CD8-positive, alpha-beta T cell (primary cell): ENCODE measurements at places on chromosomes 1 and 21.

- peak; percentile 73 for DNase-seq
These were observed 764 bp downstream of the PKNOX1 start for GRCh38 chr21:42974832-42975820.

DNA sequence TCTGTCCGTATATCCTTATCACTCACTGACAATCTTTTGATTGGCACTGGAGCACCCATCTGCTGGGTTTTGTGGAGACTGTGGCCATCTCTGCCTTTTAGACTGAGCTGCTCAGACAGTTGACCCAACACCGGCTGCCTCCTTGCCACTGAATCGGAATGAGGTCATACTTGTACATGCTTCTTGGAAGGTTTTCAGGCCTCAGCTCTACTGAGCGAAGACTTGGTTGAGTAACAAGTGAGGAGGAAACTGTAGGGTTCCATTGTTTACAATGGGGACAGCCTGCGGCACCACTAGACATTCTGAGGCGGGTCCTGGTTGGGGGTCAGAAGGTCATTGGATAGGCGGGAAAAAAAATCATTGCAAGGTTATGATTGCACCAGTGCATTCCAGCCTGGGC is 320.3 kb downstream of the KIF26B start:
- DNase-seq, result no peak

GRCh38 chr1:11156963-11157362 is 32.2 kb upstream of the ANGPTL7 start:
- no peak for DNase-seq

- no peak for DNase-seq
These were observed 86.4 kb upstream of the RUNX1 start for GRCh38 chr21:35135481-35135880.

DNA sequence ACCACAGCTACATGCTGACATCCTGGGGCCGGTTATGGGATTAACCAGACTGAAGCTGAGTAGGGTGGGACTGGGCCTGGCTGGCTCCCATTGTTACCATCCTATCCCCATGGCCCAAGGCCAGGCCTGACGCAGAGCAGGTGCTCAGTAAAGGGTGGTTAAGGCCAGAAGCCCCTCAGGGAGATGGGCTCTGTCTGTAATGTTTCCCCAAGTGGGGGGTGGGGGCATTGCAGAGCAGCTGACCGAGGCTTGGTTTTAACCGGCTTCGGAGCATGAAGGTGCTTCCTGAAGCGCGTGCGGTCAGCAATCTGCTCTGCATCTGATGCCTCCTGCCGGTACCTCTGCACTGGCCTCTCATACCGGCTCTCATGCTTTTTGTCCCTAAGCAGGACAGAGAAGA is 83.4 kb upstream of the ACTL8 start:
- DNase-seq, result no peak

GRCh38 chr21:42039911-42040351 is 29.8 kb upstream of the ZBTB21 start:
- DNase-seq, result no peak

GRCh38 chr21:29114765-29115500 is 15.5 kb upstream of the MAP3K7CL start:
- no peak for DNase-seq

- DNase-seq, result no peak
These were observed 89.5 kb upstream of the CSF3R start for GRCh38 chr1:36572142-36572715.

DNA sequence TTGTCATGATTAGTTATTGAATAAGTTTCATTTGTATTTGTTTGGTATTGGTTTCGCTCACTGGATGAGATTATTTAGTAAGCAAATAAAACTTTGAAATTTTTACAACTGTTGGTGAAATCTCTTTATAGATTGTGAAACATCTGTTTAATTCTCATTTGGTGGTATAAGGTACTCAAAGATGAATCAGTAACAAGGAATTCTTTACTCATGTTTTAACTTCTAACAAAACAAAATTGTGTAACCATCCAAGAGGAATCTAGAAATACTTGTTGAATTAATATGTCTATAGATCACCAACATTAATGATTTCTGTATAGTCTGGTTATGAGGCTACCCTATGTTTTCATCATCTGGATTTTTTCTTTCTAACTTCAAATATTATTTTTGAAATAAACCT is 62.8 kb upstream of the USP25 start:
- no peak for DNase-seq

DNA sequence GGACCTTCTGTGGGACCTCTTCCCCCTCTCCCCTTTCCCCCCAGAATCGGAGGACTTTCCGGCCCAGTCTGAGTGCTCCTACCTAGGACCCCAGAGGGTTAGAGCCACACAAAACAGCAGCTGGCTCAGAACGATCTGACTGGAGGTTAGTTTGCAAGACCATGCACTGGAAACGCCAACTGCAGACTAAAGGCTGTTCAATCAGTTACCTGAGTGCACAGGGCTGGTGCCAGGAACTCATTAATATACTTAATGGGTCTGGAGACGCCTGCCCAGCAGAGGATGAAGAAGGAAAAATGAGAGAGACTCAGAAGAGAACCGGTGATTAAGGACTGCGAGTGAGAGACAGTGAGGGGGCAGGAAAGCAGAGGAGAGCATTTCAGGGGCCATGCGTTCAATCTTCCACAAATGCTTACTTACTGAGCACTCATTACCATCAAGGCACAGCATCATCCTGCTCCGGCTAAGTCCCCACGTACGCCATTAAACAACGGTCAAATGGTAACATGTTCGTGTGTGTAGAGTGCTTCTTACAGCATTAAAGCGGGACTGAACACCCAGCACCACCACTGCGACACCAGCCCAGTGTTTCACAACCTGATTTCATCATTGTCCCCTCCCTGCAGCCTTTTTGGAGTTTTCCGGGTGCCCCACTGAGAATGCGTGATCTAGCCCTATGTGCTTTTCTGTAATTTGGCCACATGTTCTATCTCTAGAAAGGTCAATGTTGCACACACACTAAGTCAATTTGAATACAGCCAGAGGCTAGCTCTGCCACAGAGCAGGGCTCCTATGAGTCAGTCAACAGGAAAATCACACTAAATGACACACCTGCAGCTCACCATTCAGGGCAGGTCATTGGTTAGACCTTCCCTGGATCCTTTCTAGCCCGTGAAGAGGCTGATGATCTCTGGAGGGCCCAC is 7.6 kb downstream of the ENO1 start:
- no peak for DNase-seq

- no peak for DNase-seq
These were observed 1.6 kb upstream of the KLHDC9 start for GRCh38 chr1:161096530-161096929.

DNA sequence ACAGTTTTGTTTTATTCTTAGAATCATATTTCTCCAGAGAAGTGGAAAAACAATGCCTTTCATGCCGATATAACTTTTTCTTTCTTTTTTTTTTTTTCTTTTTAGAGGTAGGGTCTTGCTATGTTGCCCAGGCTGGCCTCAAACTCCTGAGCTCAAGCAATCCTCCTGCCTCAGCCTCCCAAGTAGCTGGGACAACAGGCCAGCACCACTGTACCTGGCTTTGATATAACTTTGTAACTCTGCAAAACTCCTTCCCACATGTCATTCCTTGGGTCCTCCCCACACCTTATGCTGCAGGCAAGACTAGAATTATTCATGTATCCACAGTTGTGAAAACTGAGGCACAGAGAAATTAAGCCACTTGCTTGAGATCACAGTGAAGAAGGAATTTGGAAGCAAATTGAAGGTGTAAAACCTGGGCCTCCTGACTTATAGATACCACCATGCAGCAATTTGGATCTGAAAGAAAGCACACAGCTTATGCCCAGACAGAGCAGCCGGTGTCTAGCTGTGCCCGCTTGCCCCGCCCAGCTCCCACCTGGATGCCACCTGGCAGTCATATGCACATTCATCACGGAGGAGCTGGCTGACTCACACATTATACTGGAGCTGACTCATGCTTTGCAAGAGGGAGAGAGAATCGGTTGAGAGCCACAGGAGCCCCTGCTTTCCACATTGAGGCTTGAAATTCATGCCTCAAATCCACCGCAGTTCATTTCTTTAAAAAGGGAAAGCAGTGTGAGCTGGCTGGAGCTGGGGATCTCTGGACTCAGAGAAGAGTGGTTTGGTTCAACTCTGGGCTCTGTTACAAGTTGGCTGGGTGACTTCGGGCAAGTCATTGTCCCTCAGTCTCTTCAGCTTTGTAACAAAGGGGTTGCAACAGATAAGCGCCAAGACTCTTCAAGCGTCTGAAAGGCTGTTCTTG is 8.3 kb upstream of the SLC2A1 start:
- no peak for DNase-seq

GRCh38 chr1:38608202-38608864 is 251.2 kb downstream of the RRAGC start:
- DNase-seq, result no peak

GRCh38 chr1:235673981-235674380 is 24.4 kb upstream of the GNG4 start:
- DNase-seq, result no peak

- DNase-seq, result no peak
These were observed 15.0 kb upstream of the TTC22 start for GRCh38 chr1:54816130-54816529.

GRCh38 chr1:240800291-240800690 is 188.3 kb upstream of the GREM2 start:
- DNase-seq, result no peak

DNA sequence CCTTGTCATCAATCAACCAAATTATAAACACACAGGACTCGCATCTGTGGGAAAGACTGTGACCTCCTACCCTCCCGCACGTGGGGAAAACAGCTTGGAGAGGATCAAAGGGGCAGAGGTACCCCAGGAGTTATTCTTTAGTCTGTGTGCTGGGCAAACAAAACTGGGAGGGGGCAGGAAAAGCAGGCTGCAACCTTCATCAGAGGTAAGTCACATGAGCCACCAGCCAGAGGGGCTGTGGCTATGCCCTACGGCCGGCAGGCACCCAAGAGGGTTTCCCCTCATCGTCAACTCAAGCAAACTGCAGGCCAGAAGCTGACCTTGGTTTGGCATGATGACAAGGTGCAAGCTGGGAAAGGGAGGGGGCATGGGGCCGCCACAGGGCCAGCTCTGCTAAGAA is 12.5 kb downstream of the SMIM12 start:
- DNase-seq, result no peak

DNA sequence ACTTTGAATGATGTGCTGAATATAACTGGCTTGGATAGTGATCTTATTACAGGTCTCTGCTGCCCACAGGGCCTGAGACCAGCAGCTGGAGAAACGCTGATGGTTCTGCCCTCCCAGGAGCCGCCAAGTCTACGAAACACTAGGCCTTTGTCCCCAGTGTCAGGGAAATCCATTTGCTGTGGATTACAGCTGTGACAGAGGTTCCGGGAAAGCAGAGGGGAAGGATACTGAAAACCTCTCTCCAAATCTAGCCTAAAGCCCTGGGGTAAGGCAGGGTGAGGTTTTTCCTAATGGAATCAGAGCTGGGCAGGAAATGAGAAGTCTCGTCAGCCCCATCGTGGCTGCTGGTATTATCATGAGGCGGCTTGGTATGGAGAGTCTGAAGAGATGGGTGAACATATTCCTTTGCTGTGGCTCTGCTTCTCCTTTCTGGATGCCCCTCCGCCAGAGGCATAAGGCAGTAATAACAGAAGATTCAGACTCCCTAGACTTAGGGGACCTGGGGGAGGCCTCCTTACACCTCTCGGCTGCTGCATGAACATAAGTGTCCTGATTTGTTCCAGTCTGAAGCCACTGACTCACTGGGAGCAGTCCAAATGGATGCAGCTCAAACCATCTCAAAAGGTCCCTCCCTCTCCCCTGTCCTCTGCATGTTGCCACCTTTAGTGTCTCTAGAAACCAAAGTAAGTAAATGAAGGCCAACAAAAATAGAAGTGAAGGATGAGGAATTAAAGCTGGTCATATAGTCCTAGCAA is 48.1 kb downstream of the PHC2 start:
- DNase-seq, result no peak

DNA sequence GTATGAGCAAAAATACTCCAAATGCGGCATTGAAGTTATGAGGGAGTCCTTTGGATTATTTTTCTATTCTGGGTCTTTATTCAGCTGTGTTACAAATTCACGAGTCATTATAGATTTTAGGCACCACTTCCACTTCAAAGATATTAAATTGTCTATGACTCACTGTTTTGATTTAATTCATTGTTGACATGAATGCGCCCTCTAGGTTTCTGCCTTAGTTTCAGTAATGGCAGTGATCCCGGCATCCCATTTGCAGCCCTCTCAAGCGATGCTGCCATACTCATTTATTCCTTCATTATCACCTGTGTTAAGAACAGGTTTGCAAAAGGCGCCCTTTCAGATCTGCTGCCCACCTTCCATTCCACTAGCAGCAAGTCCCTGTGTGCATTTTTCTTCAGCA is 14.0 kb downstream of the RSPO1 start:
- no peak for DNase-seq

DNA sequence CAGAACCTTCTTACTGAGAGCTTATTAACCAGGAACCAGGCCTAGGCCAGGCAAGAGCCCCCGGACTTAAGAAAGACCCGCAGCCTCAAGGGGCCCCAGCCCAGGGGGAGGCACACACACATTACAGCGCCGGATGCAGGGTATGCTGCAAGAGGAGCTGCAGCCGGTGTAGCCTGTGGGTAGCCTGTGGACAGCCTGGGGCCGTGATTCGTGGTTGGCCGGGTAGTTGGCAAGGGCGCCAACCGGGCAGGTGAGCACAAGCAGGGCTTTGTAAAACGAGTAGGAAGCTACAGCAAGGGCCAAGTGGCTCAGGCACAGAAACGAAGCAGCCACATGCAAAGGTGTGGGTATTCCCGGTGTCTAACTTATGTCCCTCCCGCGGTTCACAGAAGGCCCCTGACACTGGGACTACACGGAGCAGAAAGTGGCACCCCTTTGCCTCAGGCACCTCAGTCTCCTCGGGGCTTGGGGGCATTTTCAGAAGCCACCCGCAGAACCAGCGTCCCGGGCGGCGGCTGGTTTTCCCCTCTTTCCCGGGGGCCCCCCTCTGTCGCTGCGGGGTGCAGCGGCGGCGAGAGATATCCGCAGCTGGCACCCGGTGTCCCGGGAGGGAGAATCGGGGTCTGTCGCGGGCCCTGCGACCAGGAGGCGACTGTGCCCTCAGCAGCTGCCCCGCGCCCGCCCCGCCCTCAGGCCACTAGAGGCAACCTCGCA is 40.8 kb downstream of the KIAA1614 start:
- peak; percentile 47 for DNase-seq

GRCh38 chr1:20115479-20115878 is 3.9 kb downstream of the PLA2G2D start:
- no peak for DNase-seq

DNA sequence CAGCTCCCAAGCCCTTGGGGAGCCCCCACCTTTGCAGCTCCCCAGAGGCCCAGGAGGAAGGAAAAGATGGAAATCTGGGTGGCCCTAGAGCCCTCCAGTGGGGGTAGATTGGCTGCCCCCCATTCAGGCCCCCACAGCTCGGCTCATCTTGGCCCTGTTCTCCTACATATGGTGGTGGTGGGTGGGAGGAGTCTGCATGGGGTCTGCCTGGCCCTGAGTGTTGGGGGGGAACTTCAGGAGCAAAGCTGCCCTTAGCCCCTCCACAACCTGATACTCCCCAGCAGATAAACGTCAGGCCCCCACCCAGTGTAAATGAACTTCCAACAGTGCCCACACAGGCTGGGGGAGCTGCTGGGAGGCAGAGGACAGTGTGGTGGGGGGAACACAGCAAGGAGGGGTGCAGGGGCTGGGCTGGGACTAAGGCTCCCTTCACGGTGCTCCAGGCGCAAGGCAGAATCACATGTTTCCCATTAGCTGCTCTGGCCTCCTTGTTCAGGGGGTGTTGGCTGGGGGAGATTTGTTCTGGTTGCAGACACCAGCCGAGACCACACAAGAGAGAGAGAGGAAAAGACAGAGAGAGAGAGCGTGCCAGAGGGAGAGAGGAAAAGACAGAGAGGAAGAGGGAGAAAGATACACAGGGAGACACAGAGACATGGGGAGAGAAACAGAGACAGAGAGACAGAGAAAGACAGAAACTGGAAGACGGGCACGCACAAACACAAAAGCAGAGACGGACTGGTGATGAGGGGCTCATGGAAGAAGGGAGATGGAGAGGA is 42.6 kb downstream of the AHDC1 start:
- no peak for DNase-seq
